DMS53 (cell line): ENCODE measurements at places on chromosomes 5 and 9.
A peak's percentile ranks its signal among the peaks of the same experiment; 100 is the strongest.

- no peak for DNase-seq
These were observed 96.2 kb downstream of the AUH start for GRCh38 chr9:91265514-91265913.

GRCh38 chr5:169095976-169096375 is 205.0 kb downstream of the SLIT3 start:
- DNase-seq: no peak

DNA sequence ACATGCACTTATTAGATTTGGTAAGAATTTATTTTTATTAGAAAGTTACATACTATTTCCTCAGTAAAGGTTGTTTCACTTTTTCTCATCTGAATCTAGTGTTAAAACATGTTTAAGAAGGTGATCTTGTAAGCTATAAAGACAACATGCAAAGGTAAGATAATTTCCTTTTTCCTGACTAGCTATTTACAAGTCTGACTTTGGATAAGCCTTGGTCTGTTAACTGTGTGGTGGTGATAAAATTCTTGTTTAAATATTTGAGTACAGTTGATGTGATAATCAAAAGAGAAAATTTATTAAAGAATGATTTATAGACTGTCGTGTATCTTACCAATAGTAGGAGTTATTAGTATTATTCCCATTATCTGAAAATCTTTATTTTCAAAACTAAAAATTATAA is 36.9 kb upstream of the GPR21 start:
- DNase-seq: no peak

- DNase-seq: no peak
These were observed 86.6 kb downstream of the LHFPL2 start for GRCh38 chr5:78562001-78562400.

DNA sequence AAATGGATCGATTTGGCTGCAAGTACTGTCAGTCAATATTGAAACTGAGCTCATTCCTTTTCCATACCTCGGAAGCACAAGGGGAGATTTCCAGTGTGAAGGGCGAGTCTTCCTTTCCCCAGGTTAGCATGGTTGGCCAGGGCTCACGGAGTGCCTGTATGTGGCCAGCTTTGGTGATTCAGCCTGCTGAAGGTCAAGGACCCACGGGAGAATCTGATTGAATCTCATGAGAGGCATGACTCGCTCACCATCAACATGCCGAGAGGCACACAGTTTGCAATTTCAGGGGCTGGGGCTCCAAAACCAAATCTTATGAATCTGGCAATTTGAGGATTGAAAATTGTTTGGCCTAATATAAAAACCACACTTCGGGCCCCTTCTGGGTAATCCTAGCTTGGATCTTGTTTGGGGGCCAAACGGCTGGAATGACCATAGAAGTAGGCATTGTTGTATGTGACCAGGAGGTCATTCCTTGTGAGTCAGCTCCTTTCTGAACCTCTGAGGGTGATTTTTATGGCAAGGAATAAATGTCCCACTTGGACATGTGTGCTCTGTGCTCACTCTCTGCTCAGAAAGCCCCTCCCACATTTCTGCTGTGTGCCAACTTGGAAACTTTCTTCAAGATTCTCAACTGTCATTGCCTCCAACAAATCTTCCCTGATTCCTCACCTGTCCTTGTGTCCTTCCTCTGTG is 69.8 kb downstream of the DOCK2 start:
- DNase-seq: no peak

- no peak for DNase-seq
These were observed 341.2 kb downstream of the TRIM32 start for GRCh38 chr9:117028103-117028858.

DNA sequence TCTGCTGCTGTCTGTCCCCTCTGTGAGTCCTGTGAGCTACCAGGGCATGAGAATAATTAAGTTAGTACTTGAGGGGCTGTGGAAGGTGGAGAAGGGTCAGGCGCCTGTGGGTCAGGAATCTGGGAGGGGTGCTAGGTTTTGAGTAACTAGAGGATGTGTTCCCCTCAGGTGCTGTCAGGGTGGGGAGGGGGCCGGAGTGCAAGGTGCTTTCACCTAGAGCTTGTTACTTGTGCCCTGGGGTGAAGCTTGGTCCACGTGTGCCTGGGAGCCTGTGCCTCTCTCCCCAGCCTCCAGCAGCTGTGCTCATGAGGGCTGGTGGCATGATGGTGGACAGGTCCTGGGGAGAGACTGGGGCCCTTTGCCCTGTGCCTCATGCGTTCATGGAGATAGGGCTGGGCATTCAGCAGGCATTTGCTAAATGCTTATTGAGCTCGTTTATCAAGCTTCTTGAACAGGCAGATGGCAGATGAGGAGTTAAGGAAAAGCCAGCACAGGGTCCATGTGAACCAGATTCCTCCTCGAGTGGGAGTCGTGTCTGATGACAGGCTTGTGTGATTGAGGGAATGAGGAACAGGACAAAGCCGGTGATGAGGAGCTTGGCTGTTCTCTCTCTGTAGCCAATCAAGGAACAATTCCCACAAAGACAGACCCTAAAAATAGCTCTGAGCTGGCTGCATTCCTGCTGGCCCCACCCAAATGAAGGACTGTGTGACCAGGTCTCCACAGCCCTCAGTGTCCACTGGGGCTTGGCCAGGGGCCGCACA is 40.9 kb downstream of the CACNA1B start:
- no peak for DNase-seq

DNA sequence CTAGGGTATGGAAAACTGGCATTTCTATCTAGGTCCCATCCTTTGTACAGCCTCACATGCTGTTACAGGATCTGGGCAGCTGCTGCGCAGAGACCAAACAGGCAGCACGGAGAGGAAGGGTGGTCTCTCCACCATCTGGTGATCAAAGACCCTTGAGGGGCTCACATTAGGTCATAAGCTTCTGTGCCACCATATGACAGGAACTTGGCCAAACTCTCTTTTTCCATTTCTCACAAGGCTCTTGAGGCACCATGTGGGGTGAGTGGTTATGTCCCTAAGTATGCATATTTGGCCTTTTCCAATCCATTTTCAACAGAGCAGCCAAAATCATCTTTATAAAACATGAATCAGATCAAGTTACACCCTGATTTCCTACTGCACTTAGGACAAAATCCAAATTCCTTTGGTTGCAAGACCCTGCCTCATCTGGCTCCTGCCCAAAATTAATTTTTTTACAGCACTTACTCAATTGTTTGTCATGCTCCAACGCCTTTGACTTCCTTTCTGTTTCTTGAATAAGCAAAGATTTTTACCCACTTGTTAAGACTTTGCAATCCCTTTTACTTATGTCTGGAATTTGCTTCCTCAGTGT is 730.0 kb downstream of the MAT2B start:
- DNase-seq: no peak

DNA sequence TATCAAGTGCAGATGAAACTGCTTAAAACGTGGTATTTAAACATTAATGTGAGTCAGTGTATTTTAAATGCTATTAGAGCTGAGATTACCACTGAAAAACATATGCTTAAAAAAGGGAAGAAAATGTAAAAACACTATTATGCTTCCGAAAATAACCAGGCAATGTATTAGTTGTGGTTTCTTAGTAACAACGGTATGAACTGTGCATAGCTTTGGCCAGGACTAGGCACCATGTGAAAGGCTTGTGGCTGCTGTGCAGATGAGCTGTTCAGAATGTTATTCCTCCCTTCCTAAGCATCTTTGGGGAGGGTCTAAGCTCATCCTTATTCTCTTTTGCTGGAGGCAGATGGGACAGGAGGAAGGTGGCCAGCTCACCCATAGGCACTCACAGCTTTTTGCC is 84.9 kb downstream of the NTRK2 start:
- no peak for DNase-seq

- DNase-seq: peak; percentile 45
These were observed 65.3 kb downstream of the SH3RF2 start for GRCh38 chr5:146001544-146002190.

DNA sequence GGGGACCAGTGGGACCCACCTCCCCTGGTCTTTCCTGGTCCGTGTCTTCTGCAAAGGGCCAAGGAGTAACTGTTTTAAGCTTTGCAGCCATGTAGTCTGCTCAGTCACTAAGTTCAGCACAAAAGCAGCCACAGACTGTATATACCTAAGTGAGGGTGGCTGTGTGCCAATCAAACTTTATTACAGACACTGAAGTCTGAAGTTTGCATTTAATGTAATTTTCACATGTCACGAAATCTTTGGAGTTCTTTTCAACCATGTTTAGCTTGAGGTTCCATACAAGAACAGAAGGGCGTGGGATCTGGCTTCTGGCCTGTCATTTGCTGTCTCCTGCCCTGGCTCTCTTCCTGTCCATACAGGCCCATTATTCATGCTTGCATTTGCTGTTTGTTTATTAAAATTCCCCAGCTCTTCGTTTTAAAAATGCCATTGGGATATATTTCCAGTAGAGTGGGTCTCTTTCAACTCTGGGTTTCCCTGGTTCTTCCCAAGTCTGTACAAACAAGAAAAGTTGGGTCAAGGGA is 64.2 kb upstream of the ECM2 start:
- DNase-seq: no peak

DNA sequence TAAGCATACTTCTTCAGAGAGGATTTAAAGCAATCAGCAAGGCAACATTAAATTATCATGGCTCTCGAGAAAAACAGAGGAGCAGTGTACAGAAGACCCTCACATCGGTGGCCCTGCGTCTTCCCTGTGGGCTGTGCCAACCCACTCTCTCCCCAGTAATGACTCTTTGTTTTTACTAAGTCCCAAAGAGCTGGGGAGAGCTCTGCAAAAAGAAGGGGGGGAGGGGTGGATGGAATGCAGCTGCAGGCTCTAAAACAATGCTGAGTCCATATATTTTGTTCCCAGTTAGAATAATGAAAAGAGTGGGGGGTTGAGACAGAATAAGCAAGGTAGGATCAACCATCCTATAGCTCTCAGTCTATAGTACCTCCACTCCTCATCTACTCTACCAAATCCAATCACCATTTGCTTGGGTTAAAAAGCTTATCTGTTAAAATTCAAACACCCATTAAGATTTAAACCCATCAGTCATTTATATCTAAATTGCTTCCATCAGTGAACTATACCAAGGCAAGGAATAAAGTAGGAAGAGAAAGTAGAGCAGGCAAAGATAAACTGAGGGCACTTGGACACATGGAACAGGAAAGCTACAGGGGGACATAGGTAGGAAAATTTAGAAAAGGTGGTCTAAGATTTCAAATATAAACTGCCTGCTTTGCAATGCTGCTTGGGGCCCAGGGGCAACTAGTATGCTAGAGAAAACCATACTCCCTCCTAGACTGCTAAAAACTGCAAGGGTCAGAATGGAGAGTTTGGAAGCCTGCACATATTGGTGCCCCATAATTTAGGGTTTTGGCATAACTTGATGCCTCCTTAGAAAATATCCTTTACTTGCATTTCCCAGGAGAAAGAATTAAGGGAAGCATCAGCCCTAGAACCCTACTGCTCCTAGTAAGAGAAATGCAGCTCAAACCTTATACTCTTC is 20.6 kb downstream of the ELL2 start:
- DNase-seq: no peak

DNA sequence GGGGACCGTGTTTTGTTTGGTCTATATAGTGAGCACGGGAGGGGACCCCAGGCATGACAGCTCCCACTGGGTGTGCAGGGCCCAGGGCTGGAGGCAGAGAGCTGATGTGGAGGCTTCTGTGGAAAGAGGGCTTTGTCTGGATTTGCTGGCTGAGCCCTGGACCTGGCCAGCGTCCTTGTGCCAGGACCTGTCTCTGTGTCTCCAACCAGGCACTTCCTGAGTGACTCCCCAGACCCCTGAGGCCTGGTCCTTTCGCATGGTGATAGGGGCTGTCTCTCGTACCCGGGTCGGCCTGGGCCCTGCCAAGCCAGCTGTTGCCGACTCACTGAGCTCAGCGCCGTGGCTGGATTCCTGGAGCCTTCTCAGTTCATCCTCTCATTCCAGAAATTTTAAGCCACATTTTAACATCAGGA is 77.6 kb downstream of the ADAMTS2 start:
- DNase-seq: no peak

- DNase-seq: no peak
These were observed 49.0 kb downstream of the FAM78A start for GRCh38 chr9:131227112-131227958.

DNA sequence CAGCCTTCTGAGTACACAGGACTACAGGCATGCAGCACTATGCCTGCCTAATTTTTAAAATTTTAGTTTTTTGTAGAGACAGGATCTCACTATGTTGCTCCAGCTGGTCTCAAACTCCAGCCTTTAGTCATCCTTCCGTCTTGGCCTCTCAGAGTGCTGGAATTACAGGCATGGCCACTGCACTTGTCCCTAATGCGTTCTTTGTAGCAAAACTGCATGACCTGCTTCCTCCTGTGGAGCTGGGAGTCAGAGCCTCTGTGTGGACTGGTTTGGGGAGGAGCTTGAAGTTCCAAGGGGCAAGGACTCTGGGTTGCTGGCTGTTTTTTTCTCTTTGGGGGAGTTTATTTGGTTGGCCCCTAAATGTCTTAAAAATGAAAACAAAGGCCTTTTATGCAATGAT is 22.7 kb upstream of the ANKRD34B start:
- no peak for DNase-seq

DNA sequence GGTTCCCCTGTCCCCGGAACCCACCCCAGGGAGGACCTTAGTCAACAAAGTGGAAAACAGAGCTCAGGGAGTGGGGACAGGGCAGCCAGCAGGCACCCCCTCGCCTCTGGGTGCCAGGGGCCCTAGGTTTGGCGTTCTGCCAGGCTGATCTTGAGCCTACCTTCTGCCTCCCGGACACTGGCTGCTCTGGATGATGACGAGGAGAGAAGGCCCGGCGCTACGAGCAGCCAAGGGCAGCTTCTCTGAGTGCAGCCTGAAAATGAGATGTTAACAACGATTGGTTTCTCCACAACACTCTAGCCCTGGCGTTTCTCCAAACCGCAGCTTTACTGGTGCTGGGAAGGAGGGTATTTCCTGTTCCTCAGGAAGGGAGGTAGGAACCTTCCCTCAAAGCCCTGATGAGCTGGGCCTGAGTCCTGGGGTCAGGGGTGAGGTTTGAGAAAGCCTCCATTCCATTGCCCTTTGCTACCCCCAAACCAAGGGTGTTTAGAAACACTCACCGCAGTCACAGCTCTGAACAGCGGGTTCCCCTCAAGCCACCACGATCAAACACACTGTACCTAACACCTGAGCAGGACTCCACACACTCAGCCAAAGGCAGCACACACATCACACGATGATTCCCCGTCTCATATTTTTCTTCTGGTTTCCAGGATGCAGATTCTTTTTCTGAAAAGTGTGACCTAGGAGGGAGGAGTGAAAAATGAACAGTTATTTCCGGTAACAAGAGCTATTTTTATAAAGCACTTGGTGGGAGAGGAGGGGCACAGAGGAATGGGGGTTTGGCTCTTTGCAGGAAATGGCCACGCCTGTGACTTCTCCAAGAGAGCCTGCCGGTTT is at the start of gene STING1:
STING1 (minus strand) TSS at position 709 of the 840 bp plus-strand sequence. CDS start 1,054 bp downstream, outside the sequence.
- DNase-seq: peak; percentile 90

DNA sequence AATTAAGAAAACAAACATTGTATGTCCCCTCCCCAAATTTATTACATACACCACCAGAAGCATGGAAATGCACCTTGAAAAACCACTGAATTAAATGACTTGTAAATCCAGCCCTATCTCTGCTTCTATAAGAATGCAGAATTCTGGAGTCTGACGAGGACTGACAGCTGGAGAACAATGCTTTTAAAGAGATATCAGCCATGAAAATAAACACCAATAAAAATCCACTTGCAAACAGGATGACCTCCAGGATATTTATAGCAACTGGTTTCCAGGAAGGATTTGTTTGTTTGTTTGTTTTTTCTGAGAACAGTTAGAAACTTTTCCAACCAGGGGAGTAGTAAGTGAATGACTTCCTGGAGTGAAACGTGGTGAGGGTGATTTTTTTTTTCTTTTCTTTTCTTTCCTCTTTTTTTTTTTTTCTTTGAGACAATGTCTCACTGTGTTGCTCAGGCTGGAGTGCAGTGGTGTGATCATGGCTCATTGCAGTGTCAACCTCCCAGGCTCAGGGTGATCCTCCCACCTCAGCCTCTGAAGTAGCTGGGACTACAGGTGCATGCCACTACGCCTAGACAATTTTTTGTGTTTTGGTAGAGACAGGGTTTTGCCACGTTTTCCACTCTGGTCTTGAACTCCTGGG is 38.7 kb upstream of the SLC36A1 start:
- peak; percentile 87 for DNase-seq
